Sigmoid colon (tissue), 7 donors: ENCODE measurements at places on chromosomes 3 and 15. TPM values are rescaled to one million over a fixed set of nuclear protein-coding genes. Genes with fewer than 3 reads are reported as not detected.
A peak's percentile ranks its signal among the peaks of the same experiment; 100 is the strongest.

GRCh38 chr3:513301-513700, 316.7 kb downstream of the CHL1 start:
- no peaks in the 10 kb centered on the region for H3K4me1 ChIP-seq
- no peak overlapping the region for H3K4me3 ChIP-seq
- H3K27ac ChIP-seq, result no peak overlapping the region
- H3K36me3 ChIP-seq, result no peaks in the 10 kb centered on the region
- no peaks in the 10 kb centered on the region for H3K27me3 ChIP-seq
- no peak for DNase-seq

DNA sequence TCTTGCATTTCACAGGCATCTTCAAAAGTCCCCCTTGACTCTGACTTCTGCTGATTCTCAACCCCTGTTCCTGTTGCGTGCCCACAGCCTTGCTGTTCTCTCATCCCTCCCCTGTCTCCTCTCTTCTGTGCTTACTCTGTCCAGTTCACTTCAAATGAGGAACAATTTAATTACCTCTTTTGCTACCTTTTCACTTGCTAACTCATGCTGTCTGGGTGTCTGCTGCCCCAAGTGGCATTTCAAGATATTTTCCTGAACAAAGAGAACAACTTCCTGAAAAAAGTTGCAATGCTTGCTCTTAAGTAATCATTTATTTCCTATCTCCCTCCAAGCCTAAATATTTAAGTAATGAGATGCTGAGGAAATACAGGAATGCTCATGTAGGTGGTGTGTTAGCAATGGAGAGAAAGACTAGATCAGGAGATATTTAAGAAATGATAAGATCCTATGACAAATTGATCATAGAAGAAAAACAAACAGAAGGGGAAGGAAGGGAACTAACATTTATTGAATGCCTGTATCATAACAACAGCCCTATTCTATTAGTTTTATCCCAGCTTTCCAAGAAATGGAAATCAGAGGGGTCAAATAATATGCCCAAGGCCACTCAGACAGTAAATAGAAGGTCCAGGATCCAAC, 42.2 kb downstream of the SV2B start:
- peaks cover 3% of the 10 kb centered on the region for H3K27me3 ChIP-seq
- no peak overlapping the region for H3K27ac ChIP-seq
- DNase-seq, result no peak
- H3K4me3 ChIP-seq, result no peak overlapping the region
- H3K4me1 ChIP-seq, result no peaks in the 10 kb centered on the region

DNA sequence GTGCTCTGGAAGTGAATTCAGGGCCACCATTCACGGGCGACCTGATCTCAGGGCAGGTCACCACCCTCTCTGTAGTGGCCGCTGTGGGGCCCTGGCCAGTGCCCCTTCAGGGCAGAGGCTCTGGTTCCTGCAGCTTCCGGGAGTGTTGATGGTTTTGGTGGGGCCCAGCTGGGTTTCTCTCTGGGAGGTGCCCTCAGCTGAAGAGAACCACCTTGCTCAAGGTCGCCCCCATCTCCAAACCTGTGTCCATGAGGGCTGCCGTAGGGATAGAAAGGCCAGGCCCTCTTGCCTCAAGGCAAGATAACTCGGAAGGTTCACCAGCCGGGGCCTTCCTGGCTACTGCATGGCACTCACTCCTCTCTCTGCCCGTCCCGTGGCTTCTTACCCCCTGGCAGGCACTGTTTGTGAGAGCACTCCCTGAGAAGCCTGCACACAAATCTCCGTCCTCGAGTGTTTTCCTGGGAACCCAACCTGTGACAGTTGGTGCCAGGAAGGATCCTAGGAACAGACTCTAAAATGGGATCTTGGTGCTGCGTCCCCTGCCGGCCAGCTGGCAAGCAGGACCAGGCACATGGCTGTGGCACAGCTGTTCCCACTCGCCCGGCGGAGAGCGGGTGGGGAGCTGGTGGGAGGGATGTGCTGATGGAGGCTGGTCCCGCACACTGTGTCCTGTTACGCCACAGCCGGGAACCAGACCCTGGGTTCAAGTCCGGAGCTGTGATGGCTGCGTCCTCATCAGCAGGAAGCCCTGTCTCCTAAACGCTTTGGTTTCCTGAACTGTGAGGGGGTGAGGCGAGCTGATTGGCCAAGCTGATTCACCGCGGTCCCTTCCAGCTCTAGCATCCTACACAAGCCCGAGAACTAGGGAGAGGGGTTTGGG, 23.2 kb upstream of the PIGZ start:
- H3K36me3 ChIP-seq, result no peaks in the 10 kb centered on the region
- H3K4me3 ChIP-seq, result no peak overlapping the region
- no peaks in the 10 kb centered on the region for H3K27me3 ChIP-seq
- peak; percentile 40 for DNase-seq
- H3K27ac ChIP-seq, result no peak overlapping the region

MYRIP gene
- total RNA-seq, result 5.0 TPM

CIDEC gene
- total RNA-seq, result 10.9 TPM

LINGO1 gene
- total RNA-seq, result 0.71 TPM

GRCh38 chr3:71066356-71066755, 517.2 kb downstream of the FOXP1 start:
- peak overlapping the region; percentile 98 for H3K27ac ChIP-seq
- no peaks in the 10 kb centered on the region for H3K4me1 ChIP-seq
- H3K4me3 ChIP-seq, result peak overlapping the region; percentile 73
- no peaks in the 10 kb centered on the region for H3K27me3 ChIP-seq
- DNase-seq, result no peak
- H3K36me3 ChIP-seq, result no peaks in the 10 kb centered on the region
